ENCODE measurements at places on chromosomes 7 and 10. TPM values are rescaled to one million over a fixed set of nuclear protein-coding genes. Genes with fewer than 3 reads are reported as not detected.

Gene FOXI2
- not detected for total RNA-seq

GRCh38 chr10:119535837-119536507 is 6.5 kb downstream of the RGS10 start:
- DNase-seq = no peak

Gene FFAR4
- total RNA-seq = not detected

Gene SFTPA2
- total RNA-seq = not detected

DNA sequence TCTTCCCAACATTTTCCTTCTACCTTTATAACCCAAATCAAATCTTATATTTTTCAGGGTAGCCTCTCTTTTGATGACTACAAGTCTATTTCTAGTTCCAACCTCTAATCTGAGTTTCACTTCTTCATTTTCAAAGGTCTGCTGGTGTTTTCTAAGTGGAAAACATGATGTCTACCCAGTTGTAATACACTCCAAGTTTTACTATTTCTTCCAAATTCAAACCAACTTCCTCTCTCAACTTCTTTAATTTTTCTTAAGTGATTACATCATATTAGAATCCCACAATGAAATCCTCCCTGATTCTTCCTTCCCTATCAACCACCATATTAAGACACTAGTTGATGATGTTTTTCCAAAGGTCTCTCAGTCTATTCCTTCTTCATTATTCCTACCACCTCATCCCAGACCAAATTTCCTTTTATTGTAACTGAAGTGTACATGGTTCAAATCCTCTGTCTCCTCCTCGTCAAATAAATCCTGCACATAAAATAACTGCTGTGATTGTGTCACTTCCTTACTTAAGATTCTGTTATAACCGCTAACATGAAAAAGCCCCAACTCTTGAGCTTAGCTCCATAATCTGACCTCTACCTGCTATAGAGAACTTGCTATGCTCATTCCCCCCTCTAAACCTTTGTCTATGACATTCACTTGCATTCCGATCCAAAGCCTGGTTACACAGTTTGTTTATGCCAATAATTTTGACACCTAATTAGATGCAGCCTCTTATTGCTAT is 12.7 kb downstream of the TAS2R38 start:
- no peak for DNase-seq

Gene SPDYE16
- 0.08 TPM for total RNA-seq

DNA sequence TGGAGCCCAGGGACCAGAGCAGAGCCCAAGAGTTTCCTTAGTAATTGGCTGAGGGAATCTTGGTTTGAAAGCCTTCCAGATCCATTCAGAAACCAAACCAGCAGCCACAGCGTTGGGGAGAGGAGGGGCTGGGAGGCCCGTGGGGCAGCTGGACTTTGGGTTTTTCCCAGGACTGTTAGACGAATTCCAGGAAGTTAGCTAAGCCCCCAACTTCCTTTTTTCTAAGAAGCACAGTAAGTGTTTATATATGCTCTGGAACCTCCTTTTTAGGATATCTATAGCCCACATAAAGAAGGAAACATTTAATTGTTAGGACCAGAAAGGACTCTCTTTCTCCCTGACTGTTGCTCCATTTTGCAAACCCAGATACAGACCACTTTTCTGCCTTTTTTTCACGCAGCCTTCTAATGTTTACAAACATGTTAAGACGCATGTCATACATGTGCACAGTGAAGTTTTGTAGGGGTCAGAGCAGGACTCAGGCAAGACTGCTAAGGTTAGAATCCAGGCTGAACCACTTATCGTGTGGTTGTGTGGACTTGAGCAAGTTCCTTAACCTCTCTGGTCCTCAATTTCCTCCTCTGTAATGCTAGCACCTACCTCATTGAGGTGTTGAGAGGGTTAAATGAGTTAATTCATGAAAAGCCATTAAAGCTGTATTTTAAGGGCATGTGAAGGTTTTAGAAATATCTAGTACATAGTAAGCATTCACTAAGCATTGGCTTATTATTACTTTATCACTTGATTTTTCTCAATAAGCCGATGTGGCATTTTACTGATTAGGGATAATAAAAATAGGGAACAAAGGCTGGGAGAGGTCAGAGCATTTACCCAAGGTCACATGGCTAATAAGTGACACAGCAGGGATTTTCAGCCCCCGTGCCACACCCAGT is 42.4 kb downstream of the TBATA start:
- peak; percentile 57 for DNase-seq

DNA sequence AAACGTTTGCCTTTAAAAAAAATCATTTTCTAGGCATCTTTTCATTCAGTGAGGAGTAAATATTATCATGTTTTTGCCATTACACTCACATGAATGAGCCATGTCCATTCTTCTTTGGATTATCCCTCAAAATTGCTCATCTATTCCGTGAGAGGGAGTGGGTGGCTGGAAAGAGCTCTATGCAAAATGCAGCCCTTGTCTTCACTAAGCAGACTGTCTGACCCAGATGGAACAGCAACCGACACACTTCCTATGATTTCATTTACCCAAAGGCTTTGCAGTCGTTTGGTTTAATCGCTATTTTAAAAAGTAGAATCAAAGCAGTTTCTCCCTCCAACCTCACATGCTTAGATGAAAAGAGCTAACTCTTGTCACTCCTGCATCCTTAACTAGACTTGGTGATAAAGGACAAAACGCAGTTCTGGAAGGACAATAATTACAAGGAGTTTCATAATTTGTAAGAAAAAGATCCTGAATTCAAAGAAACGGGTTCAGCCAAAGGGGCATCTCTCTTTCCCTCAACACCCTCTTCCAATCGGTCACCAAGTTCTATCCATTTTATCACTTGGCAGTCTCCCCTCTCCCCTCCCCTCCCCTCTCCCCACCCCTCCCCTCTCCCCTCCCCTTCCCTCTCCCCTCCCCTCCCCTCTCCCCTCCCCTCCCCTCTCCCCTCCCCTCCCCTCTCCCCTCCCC is 198.1 kb upstream of the STK17A start:
- DNase-seq = no peak

DNA sequence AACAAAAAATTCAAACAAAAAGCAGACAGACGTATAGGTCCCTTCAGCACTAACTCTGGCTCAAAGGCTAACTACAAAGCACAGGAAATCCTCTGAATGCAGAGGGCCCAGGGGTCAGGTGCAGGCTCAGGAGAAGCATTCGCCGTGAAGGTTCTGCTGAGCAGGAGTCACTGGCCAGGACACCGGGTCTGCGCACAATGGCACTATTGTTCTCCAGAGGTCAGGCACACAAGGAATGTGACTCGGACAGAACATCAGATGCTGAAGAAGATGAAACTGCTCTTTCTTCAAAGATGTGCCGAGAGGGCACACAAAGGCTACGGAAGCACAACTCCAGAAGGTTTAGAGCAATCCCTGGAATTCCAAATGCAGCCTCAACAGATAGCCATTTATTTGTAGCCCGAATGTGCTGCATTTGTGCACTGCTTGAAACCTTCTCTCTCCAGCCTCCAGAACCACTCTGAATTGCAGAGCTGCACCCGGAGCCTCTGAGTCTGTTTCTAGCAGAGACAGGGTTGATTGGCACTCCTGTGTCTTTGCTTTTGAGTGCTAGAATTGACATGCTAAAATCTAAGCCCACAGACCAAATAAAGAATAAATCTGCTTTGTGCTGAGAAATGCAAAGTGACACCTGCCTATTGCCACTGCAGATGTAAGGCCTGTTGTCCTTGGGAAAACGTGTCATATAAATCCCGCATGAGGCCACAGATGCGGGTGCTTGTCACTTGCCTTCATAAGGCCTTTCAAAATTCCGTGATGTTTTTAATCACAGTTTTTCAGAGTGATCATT is 85.4 kb upstream of the AFAP1L2 start:
- peak; percentile 99 for DNase-seq

- DNase-seq = no peak
These were observed 631.9 kb upstream of the ANKRD30A start for GRCh38 chr10:36493516-36493880.

DNA sequence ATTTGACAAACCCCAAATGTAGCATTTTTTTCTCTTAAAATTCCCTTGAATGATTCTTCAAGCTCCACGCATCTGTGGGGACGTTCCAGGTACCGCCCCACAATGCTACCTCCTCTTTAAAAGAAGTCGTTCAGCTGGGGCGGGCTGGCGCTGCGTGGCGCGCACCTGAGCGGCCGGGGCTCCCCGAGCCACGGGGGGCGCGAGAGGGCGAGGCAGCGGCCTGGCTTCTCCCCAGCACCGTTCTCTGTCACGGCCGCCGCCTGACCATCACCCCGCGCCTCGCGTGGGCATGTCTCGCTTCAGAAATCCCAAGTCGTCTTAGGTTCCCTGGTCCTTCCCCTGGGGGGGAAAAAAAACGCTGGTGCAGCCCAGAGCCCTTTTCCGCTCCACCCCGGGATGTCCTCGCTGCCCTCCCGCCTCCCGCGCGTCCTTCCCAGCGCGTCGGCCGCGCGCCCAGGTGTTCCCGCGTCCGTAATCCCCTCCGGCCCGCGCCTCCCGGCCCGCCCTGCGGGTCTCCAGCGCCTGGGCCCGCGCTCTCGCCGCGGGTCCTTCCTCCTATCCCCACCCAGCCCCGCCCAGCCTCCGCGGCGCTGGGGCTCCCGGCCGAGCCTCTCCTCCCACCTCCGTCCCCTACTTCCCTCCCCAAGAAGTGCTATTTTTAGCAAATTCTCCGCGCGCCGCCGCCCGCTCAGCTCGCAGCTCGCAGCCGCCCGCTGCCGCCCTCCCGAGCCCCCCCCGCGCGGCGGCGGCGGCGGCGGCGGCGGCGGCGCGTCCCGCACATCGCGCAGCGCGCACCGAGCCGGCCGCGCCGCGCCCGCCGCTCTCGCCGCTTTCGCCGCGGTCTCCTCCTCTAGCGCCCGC is 58.7 kb upstream of the PRPS1L1 start:
- no peak for DNase-seq

Gene OPN1SW
- not detected for total RNA-seq

Gene MALSU1
- 188 TPM for total RNA-seq

DNA sequence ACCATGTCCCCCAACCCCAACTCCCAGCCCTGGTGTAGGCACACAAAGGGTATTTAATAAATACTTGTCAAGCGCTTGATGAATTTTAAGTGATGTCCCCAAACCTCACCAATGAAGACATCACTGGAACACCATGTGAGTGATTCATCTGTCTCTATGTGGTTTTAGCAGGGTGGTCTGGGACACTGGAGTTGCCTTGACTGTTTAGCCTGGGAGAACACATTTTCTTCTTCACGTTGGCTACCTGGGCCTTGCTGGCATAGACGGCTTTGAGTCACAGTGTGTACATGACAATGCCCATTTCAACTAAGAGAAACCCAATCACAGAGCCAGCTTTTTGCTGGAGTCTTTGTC is 24.8 kb upstream of the SHH start:
- DNase-seq = no peak

DNA sequence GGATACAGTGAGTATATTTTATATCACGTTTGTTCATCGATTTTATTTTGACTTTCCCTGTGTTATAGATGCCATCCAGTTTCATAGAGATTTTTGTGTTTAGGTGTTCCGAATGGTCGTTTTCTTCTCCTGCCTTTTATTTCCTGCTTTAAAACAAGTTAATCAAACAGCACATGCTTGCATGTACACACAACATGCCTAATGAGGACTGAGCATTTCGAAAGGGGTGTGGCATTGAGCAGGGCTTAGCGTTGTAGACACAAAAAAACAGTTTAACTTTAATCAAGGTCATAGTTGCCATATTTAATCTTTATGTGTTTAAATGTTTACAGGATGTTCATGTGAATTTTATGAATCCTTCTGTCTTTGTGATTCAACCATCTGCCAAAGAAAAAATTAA is 430.5 kb upstream of the GALNT17 start:
- DNase-seq = no peak

Gene ELFN1
- 0.18 TPM for total RNA-seq

Gene GPR146
- 2.0 TPM for total RNA-seq

GRCh38 chr7:82410461-82410860 is 33.1 kb downstream of the CACNA2D1 start:
- no peak for DNase-seq

DNA sequence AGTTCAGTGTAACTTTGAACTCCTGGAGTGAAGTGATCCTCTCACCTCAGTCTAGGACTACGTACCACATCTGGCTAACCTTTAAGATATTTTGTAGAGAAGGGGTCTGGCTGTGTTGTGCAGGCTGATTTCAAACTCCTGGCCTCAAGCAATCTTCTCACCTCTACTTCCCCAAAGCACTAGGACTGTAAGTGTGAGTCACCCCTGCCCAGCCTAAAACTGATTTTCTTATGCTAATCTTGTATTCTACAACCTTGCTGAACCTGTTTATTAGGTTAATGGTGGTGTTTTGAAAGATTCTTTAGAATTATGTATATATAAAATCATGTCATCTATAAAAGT is 58.0 kb downstream of the LCOR start:
- DNase-seq = peak; percentile 1

Gene VAX1
- total RNA-seq = not detected

DNA sequence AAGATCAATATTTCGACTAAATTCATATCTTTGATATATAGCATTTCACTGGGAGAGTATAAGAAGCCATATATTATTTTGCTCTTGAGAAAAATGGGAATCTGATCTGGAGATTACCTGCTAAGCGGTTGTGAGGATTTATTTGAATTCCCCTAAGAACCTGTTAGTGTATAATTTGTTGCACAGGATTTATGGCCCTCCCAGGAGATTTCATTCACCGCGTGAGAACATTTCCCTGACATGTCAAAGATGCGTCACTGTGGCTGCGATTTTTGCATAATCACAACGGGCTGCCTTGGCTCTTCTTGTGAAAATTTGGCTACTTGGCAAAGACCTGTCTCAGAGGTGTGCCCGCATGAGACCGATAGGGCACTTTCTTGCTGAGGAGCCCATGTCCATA is 184.7 kb upstream of the PFKP start:
- no peak for DNase-seq

DNA sequence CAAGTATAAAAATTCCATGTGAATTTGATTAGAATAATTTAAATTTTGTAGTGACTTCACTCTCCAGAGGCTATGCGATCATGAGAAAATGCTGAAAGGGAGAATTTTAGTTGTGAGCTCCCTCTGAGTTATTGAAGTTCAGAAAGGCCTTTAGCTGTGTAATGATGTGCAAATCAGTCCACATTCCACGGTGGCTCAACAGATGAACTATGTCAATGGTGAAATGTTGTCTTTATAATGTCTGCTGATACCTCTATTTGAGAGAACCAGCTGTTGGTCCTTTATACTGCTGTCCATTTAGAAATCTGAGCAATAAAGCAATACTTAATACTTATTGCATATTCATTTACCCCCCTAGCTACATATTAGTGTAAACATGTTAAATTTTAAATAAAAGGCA is 7.1 kb upstream of the ITGB8 start:
- no peak for DNase-seq

DNA sequence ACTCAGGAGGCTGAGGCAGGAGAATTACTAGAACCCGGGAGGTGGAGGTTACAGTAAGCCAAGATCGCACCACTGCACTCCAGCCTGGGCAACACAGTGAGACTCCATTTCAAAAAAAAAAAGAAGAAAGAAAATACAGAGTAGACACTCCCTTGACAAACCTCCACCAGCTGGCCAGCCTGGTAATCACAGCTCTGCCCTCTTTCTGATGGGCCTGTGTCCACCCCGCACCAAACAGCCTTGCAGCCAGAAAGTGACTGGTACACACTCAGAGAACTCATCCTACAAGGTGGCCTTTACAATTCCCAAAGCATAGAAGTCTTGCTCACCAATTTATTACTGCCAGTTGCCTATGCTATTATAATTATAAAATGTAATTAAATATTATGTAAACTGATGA is 66.6 kb downstream of the COBL start:
- DNase-seq = no peak
